Calu3 (cell line): ENCODE measurements at places on chromosomes 5 and 9.

GRCh38 chr9:110700953-110701352 is 32.4 kb downstream of the MUSK start:
- peak overlapping the region; percentile 7 for H3K4me3 ChIP-seq
- no peaks in the 10 kb centered on the region for H3K36me3 ChIP-seq
- H3K27me3 ChIP-seq = no peaks in the 10 kb centered on the region
- peak overlapping the region; percentile 22 for H3K27ac ChIP-seq

- H3K4me3 ChIP-seq = no peak overlapping the region
- peaks cover 5% of the 10 kb centered on the region for H3K36me3 ChIP-seq
- DNase-seq = no peak
- H3K4me1 ChIP-seq = no peaks in the 10 kb centered on the region
These were observed 13.9 kb downstream of the ZCCHC9 start for GRCh38 chr5:81315336-81315735.

DNA sequence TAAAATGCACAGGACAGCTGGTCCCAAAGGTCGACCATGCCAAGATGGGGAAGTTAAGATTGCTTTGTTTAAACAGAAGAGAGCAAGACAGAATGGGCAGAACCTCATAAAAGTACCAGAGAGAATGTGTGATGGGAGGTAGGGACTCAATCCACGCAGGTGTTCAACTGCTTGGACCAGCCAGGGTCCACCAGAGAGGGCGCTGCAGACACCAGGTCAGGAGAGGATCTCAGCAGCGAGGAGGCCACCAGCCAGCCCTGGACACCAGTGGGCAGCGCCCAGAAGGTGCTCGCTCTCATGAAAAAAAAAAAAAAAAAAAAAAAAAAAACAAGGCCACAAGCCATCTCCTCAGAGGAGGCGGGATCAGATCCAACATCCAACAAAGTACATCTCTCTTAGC is 81.8 kb downstream of the SHC3 start:
- DNase-seq = no peak
- no peak overlapping the region for H3K4me3 ChIP-seq
- H3K27me3 ChIP-seq = no peaks in the 10 kb centered on the region
- H3K27ac ChIP-seq = no peak overlapping the region
- H3K36me3 ChIP-seq = no peaks in the 10 kb centered on the region

DNA sequence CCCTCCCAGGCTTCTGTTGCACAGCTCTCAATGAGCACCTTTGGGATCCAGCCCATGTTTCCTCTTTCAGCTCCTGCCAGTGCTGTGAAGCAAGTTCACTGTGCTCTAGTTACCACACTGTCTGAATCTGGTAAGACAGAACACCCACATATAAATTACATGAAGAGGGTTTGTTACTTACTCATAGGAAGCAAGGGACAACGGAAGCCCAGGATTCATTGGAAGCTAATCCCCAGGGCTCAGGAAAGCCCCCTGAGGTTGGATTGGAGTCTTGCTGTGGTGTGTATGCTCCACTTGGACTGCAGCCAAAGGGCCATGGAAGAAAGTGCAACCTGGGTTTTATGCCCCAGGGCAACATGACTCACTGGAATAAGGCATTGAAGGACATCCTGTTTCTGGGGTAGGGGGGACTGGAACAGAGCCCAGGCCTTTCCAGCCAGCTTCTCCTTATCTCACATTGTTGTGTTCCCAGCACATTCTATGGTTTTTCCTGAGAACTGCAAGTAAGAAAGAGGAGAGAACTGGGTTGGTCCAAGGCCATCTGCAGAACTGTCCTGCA is 15.6 kb upstream of the CLK4 start:
- H3K27ac ChIP-seq = no peak overlapping the region
- H3K36me3 ChIP-seq = no peaks in the 10 kb centered on the region
- peak; percentile 38 for DNase-seq
- H3K4me3 ChIP-seq = no peak overlapping the region
- H3K4me1 ChIP-seq = no peaks in the 10 kb centered on the region
- H3K27me3 ChIP-seq = no peaks in the 10 kb centered on the region

- H3K27ac ChIP-seq = no peak overlapping the region
- H3K36me3 ChIP-seq = no peaks in the 10 kb centered on the region
- no peaks in the 10 kb centered on the region for H3K4me1 ChIP-seq
- peaks cover 39% of the 10 kb centered on the region for H3K27me3 ChIP-seq
- no peak overlapping the region for H3K4me3 ChIP-seq
These were observed 50.4 kb upstream of the ALDH1B1 start for GRCh38 chr9:38342096-38342495.

DNA sequence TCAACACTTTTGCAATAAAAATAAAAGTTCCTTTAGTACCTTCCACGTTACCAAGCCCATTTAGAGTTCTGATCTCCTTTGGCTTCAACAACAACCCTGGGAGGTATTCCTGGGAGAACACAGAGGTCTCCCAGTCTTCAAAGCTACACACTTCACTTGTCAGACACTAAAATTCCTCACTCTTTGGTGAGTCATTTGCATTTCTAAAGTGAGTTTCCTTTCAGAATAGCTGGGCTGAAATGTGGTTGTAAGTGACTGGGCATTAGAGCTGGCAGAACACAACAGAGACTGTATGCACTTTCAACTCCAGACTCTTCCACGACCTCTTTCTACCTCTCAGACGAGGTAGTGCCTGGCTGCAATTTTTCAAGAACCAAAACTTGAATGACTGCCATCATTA is 11.5 kb upstream of the F2RL1 start:
- H3K27me3 ChIP-seq = no peaks in the 10 kb centered on the region
- H3K4me1 ChIP-seq = peaks cover 50% of the 10 kb centered on the region
- no peak overlapping the region for H3K4me3 ChIP-seq
